SJSA1 (cell line): ENCODE measurements at places on chromosomes 11 and 22.

DNA sequence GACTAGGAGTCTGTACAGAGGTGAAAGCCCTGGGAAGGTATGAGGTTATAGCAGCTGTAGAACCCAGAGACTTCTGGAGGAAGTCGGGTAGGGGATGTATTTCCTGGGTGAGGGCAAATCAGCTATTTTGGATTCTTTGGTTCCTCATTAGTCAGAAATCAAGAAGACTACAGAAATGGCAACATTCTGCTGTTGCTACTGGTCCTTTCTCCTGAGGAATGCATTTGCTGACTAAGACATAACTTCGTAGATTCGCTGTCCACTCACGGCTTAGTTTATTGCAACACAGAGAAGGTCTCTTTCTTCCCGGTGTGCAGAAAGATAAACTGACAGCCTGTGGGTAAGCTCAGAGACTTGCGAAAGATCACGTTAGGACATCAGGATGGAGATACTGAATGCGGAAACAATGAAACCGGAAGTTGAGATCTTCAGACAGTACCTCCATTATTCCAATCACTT, 25.3 kb upstream of the SESN3 start:
- no peak for DNase-seq

- no peak for DNase-seq
These were observed 84.7 kb downstream of the BTBD10 start for GRCh38 chr11:13378316-13378715.

DNA sequence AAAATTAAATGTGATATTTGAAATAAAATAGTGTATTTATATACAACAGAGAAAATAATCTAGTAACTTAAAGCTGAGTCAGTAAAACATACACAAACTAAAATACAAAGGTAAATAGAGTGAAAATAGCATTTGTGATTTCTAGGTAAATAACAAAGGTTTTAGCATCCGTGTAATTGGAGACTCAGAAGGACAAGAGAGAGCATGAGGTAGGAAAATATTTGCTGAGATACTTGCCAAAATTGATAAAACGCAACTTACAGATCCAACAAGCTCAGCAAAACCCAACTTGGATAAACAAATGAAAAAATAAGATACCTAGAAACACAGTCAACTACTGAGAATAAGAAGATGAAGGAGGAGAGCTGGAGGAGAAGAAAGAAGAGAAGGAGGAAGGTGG, 634.7 kb upstream of the CCDC179 start:
- DNase-seq: no peak

- DNase-seq: peak; percentile 36
These were observed 30.9 kb downstream of the KCNQ1OT1 start for GRCh38 chr11:2668876-2669275.

GRCh38 chr11:132549561-132549960, 982.7 kb downstream of the OPCML start:
- DNase-seq: no peak

- DNase-seq: no peak
These were observed 45.4 kb downstream of the TP53I11 start for GRCh38 chr11:44905131-44905866.

GRCh38 chr11:115613986-115614632, 109.9 kb upstream of the CADM1 start:
- peak; percentile 53 for DNase-seq

GRCh38 chr11:13984616-13985450, 22.3 kb downstream of the SPON1 start:
- DNase-seq: peak; percentile 72

- no peak for DNase-seq
These were observed 193.4 kb downstream of the ST3GAL4 start for GRCh38 chr11:126548581-126549550.

GRCh38 chr11:46302866-46303265, 25.4 kb downstream of the CREB3L1 start:
- DNase-seq: no peak

DNA sequence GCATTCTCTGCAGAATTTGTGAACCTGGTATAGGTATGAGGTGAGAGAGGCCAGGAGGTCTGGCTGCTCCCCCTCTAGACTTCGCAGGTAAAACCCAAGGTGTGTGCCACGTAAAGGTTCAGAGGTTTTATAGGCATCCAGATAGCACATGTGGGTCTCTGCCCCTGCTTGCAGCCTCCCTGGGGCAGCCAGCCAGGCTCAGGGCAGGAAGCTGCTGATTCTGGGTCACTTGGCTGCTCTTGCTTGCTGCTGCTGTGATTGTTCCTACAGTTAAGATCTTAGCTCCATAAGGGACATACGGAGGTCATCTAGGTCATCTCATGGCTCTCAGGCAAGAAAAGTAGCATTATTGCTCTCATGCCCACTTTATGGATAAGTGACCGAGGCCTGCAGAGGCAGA, 30.2 kb downstream of the ZBTB16 start:
- no peak for DNase-seq

- DNase-seq: no peak
These were observed 67.1 kb upstream of the TSPAN18 start for GRCh38 chr11:44659641-44660040.

GRCh38 chr22:25763239-25763777, 21.3 kb downstream of the MYO18B start:
- DNase-seq: no peak

DNA sequence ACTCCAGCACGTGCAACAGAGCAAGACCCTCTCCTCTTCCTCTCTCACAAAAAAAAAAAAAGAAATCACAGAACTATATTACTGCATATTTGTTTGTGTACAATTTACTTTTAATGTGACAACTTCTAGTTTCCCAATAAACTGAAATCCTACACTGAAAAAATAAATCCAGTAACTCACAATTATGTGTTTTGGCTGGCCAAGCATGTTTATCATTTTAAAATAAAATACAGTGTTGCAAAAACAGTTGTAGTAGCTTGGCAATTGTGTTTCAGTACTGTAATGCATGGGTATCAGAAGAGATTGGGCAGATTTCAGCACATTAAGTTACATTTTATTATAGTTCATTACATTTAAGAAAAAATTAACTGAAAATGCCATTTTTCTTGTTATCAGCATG, 344.9 kb downstream of the ETS1 start:
- no peak for DNase-seq

DNA sequence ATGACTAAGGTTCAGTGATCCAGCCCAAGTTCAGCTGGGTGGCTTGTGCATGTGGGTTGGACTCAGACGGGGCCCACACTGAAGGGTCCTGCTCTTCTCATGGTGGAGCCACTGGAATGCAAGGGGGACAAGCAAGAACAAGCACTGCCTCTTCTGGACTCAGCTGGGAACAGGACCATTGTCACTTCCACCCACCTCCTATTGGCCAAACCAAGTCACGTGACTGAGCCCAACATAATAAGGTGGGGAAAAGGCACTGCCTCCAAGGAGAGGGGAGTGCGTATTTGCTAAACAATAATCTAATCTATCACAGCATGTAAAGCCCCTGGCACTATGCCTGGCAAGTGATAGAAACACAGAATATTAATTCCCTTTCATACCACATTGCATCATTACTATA, 87.1 kb downstream of the CHST1 start:
- DNase-seq: no peak

GRCh38 chr11:116217006-116217405, 555.8 kb downstream of the BUD13 start:
- no peak for DNase-seq

DNA sequence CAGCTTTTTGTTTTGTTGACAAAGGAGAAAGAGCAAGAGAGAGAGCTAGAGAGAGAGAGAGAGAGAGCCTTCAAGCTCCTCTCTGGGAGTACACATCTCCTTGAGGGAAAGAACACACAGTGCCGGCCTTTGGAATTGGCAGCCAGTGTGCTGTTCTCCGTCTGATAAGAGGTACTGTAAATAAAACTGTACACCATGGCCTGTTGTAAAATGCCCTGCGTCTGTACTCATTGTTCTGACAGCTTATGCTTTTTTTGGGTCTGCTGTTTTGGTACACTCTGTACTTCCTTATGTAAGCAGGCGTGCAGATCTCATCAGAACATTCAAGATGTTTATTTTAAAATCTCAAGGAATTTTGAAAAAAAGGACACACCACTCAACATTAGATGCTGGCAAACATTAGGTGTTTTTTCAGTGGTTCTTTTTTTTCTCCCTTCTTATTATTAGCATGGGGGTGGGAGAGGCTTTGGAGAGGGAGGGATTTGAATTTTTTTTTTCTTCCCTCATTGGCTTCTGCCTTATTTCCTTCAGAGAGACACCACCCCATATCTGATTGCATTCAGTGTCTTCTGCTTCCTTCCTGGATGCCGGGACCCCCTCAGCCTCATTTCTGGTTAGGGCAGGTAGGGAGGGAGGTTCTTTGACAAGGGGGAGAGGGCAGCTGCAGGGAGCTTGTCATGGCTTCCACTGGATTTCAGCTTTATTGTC, 116.8 kb upstream of the NNMT start:
- no peak for DNase-seq

DNA sequence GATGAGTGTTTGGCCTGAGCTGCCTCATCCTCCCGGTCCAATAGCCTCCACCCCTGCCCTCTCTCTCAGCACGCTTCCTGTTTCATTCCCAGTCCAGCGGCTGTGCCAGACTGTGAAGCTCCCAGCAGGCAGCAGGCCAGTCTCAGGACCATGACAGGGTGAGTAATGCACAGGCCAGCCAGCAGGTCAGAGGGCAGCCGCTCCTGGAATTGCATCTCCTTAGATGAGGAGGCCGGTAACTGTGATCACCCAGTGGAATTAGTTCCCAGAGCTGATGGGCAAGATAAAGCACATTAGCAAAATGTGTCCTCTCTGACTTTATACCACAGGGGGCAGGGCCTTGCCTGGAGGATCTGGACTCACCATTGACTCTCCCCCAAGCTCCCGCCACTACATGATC, 251.2 kb downstream of the ETS1 start:
- no peak for DNase-seq

DNA sequence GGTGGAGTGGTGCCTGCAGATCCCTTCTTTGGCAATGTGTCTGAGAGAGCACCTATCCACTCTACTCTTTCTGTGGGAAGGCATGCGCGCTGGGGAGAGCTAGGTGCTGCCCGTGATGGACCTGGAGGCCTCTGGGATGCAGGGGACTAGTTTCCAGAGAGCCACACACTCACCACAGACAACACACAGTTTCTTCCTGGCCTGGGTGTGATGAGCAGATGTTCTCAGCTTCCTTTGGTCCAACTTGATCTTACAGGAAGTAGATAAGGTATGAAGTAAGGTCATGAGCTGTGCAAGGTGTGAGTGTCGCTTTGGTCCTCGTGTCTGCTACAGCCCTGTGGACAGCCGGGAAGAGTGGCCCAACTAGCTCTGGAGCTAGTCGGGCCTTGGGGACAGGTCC, 27.3 kb upstream of the SUSD2 start:
- DNase-seq: no peak

- DNase-seq: no peak
These were observed 789 bp upstream of the KDM2A start for GRCh38 chr11:67118181-67118766.

GRCh38 chr11:113623114-113623513, 83.0 kb downstream of the TMPRSS5 start:
- no peak for DNase-seq

DNA sequence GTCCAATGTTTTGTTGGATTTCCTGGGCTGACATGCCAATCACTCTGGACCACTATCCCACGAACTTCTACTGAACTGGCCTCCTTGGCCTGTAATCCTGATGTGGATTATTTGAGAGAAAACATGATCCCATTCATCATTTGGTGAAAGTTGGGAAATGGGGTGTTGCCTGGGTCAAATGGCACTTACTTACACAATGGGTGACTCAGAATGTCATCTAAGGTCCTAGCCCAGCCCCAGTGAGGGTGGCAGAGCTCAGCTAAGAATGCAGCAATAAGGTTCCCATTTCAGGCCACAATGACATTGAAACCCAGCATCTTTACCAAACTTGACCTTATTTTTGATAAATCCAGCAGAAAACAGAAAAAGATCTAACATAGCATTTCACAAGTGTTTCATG, 8.0 kb upstream of the DSCAML1 start:
- no peak for DNase-seq

DNA sequence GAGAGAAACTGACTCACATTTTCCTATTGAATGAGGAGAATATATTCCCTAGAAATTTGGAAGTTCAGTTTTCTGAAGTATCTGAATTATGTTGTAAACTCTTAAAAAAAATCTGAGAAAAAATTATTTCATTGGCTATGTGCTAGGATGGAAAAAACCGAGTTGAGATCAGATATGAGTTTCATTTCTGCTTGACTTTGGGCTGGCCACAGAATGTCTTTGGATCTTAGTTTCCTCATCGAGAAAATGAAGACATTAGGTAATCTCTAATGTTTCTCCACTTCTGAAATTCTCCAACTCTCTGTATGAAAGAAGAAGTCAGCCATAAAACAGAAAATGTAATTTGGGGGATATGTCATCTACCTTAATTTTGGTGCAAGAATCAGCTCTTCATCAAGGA, 28.8 kb downstream of the SLN start:
- DNase-seq: no peak

- no peak for DNase-seq
These were observed 9.5 kb downstream of the ELFN2 start for GRCh38 chr22:37417677-37418348.

- no peak for DNase-seq
These were observed 1.4 kb downstream of the B3GNT6 start for GRCh38 chr11:77035580-77035979.

- peak; percentile 53 for DNase-seq
These were observed 47.5 kb upstream of the PICALM start for GRCh38 chr11:86116386-86116726.

DNA sequence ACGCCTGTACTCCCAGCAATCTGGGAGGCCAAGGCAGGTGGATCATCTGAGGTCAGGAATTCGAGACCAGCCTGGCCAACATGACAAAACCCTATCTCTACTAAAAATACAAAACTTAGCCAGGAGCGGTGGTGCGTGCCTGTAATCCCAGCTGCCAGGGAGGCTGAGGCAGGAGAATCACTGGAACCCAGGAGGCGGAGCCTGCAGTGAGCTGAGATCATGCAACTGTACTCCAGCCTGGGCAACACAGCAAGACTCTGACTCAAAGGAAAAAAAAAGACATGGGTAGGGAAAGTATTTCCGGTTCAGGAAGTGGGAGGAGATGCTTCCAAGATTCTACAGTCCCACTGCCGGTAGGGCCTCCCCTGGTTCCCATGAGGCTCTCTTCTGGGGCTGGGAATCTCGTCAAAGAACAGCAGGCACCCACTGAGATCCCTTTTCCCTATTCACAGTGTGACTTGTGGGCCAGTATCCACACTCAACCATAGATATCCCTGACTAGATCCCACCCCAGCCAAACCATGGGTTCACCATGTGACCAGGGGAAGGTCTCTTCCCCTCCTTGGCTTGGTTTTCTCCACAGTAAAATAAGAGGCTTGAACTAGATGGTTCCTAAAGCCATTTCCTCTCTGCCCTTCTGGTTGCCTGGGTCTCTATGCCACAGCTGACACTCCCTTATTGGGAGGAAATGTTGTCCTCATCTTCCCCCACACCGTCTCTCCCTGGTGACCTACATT, 443.3 kb downstream of the BUD13 start:
- no peak for DNase-seq
